ENCODE measurements at places on chromosomes 3 and 15.

DNA sequence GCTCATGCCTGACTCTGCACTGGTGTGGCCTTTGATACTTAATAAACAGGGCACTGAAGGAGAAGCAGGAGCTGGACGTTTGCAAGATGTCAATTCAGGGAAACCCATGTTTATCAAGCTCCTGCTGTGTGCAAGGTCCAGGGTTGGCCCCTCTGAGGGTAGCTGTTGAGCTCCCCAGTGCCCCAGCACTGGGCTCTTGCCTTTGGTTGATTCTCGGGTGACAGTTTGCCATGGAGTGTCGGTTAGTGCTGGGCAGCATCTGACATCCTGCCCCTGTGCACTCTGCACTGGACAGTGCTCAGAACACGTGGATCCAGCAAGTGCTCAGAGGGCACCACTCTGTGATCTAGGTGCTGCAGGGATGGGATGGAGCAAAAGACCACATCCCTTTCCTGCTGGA lies 7.3 kb downstream of the HDAC11 start:
- DNase-seq: no peak

GRCh38 chr3:47961815-47962606 lies 54.2 kb downstream of the MAP4 start:
- no peak for DNase-seq

GRCh38 chr3:30549600-30549999 lies 56.8 kb upstream of the TGFBR2 start:
- DNase-seq: no peak

- no peak for DNase-seq
Measured at GRCh38 chr15:92845126-92845508, 55.0 kb upstream of the CHD2 start.

GRCh38 chr3:99211309-99211708 lies 309.8 kb upstream of the DCBLD2 start:
- DNase-seq: no peak

GRCh38 chr15:64753480-64754185 lies 21.8 kb downstream of the RBPMS2 start:
- no peak for DNase-seq

DNA sequence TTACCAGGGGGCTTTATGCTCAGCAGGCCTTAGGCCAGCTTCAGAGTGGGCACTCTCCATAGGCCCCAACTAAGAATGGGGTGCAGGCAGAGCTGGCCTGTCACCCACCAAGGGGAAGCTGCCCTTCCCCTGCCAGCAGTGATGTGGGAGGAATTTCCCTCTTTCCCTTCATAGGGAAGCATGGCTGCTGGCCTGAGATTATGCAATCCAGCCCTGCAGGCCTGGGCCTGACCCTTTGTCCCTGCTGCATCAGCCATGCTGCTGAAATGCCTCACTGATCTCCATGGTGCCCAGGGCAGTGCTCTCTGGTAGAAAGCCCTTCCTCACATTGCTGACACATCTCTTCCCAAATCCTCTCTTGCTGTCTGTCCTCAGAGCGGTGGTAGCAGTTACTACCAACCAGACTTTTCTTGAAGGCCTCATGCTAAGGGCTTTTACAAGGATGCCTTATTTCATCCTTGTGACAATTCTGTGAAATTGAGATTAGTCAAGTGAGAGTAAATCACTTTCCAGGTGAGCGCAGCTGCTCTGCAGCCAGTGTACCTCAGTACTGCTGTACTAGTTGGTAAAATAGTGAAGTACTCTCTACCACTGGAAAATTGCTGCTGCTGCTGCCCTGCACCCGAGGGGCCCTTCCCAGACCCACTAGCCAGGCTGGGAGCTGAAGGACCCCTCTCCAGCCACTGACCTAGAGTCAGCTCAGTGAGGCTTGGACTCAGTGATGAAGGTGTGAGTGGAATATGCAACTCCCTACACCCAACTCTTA lies 33.8 kb downstream of the MRAS start:
- no peak for DNase-seq

DNA sequence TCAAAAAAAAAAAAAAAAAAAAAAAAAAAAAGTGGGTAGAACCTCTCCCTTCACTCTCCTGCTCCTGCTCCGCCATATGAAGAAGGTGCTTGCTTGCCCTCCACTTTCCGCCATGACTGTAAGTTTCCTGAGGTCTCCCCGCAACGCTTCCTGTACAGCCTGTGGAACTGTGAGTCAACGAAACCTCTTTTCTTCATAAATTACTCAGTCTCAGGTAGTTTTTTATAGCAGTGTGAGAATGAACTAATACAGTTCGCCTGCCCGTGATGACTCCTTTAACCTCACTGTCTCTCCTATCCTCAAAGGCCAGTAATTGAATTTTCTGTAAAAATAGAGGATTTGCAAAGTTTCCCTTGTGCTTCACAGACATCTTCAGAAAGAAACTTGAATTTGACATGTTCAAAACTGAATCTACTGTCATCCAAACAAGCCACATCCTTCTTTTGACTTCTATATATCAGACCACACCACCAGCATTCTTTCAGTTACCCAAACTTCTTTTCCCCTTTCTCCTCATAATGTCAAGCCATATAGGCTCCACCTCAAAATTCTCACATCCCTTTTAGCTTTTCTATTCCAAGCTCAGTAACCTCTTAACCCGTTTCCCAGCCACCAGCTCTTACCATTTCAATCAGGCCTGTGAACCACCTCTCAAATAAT lies 44.3 kb downstream of the P2RY1 start:
- no peak for DNase-seq

DNA sequence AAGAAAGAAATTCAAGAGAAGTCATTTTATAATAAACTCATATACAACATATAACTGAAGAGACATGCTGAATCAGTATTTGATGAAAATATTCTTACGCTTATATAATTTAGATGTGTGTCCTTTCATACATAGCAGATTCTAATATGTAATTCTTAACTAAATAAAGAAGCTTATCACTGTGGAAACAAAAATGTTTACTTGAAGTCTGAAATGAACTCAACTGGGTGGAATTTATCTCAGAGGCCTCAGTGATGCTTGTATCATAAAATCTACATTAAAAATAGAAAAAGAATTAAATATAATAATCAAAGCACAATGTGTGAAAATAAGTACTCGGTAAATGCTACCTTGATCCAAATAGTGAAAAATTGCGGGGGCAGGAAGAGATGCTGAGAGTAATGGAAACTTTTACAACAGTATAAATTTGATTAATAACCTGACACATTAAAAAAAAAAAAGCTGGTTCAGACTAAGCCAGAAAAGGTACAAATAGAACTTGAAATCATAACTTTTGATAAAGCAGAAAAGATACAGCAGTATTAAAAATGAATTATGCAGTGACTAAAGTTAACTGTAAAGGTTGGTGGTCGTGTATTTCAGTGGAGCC lies 12.0 kb upstream of the CBLB start:
- no peak for DNase-seq

DNA sequence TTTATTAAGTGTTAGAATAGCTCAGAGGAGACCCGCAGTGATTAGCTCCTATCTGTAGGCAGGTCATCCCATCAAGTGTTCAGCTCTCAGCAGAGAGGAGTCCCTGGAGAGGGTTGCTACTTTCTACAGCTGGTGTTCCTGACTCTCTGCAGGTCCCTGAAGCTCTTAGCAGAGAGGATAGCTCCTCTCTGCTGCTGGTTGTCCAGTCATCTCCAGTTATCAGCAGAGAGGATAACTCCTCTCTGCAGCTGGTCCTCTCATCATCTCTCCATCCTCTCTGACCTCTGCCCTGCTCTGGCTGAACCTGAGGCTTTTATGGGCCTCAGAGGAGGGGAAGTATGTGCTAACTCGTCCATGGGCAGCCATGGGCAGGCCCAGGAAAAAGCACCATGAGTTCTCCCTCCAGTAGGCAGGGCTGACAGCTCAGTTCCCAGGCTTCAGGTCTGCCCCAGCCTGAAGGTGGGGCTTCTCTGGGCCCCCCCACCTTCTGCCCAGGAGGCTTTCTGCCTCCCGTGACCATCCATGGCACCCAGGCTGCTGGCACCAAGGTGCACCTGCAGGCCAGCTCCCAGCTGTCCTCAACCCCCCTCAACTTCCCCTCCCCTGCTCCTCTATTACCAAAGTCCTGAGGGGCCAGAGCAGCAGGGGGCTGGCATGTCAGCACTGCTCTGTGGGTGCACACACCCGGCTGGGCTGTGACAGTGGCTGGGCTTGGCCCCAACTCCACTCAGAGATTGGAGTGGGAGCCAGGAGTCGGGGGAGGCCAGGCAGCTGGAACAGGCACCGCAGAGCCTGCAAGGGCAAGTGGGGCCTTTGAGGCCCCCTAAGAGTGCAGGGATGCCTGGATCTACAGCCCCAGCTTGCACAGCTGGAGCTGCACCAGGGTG lies 98.9 kb upstream of the FRMD4B start:
- DNase-seq: no peak

DNA sequence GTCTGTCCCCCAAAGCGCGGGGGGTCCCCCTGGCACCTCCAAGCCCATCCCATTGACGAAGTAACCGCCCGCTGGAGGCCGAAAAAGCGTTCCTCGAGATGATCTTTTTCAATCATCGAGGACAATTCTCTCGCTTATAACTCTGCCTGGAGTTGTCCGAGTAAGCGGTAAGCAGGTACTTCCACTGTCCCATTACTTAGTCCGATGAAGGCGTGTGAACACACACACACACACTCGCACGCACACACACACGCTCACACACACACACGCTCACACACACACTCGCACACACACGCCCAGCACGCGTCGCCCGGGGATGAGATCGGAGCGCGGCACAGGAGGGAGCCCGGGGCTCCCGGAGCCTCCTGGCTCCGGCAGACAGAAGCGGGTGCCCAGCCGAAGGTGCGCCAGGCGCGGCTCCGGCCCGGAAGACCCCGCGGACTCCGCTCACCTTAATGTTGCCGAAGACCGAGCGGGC lies 430 bp downstream of the SLCO2A1 start:
- no peak for DNase-seq

- DNase-seq: no peak
Measured at GRCh38 chr15:92003515-92004067, 150.1 kb downstream of the SLCO3A1 start.

DNA sequence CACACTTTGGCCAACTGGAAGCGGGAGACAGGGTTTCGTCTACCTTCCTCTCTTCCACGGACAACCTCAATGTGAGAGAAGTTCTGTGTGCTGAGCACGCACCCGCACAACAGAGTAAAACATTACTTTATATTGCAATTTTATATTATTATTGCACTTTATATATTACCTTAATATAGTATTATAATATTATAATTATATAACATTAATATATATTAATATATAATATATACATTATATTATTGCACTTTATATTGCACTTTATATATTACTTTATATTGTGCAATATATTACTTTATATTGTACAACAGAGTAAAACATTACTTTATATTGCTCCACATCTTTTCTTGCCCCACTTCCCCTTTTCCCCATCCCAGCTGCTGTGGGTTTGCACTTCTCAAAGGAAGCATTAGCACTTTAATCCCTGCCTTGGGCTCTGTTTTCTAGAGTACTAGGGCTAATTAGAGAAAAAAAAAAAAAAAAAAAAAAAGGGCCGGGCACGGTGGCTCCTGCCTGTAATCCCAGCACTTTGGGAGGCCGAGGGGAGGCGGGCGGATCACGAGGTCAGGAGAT lies 76.4 kb upstream of the SLC4A7 start:
- no peak for DNase-seq

- DNase-seq: no peak
Measured at GRCh38 chr15:51768018-51768417, 16.6 kb downstream of the TMOD2 start.

- no peak for DNase-seq
Measured at GRCh38 chr15:98800437-98801233, 152.3 kb downstream of the IGF1R start.

- no peak for DNase-seq
Measured at GRCh38 chr15:62730825-62731224, 311.7 kb upstream of the TPM1 start.
